DMS79 treated with DMSO at 0.1 percent for 48 hours (cell line): ENCODE measurements at places on chromosomes 6 and 20.

DNA sequence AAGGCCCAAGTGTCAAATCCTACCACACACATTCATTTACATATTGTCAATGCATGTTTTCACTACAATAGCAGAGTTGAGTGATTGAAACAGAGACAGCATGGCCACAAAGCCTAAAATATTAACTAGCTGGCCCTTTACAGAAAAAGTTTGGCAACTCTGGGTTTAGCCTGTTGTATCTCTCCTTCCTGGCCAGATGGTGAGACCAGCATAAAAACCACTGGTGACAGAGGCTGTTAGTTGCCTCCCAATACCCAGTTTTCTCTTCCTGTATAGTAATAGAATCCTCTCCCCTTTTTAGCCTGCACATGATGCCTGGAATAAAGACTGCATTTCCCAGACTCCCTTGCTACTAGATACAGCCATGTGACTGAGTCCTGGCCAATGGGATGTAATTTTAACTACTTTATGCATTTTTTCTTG is 100.0 kb upstream of the TAB2 start:
- DNase-seq, result no peak

GRCh38 chr6:2516059-2516458 is 234.7 kb downstream of the MYLK4 start:
- DNase-seq, result no peak

- no peak for DNase-seq
These were observed 107.9 kb upstream of the PLEKHG1 start for GRCh38 chr6:150491811-150492172.

- DNase-seq, result peak; percentile 4
These were observed 121.4 kb downstream of the REV3L start for GRCh38 chr6:111361648-111362047.

DNA sequence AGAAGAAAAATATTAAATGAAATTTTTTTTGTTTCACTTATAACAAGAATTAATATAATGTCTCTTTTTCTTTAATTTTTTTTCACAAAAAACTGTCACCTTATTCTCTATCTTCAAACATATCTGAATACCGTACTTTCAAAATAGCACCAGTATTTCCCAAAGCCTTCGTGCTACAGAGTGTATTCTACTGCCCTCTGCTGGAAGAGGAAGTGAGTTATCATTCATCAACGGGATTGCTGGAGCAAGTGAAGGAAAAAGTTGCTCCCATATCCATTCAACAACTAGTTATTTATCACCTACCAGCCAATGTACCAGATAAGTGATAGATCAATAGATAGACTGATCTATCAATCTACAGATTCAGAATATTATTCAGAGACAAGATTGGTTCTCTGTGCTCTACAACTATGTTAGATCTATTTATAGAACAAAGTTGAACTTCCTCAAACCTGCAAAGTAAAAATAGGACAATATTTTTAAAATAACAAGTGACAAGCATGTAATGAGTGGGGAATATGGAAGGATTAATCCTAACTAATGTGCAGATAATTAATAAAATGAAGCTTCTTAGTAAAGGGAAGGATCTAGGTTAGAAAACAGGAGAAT is 26.7 kb upstream of the TFAP2B start:
- DNase-seq, result peak; percentile 35

DNA sequence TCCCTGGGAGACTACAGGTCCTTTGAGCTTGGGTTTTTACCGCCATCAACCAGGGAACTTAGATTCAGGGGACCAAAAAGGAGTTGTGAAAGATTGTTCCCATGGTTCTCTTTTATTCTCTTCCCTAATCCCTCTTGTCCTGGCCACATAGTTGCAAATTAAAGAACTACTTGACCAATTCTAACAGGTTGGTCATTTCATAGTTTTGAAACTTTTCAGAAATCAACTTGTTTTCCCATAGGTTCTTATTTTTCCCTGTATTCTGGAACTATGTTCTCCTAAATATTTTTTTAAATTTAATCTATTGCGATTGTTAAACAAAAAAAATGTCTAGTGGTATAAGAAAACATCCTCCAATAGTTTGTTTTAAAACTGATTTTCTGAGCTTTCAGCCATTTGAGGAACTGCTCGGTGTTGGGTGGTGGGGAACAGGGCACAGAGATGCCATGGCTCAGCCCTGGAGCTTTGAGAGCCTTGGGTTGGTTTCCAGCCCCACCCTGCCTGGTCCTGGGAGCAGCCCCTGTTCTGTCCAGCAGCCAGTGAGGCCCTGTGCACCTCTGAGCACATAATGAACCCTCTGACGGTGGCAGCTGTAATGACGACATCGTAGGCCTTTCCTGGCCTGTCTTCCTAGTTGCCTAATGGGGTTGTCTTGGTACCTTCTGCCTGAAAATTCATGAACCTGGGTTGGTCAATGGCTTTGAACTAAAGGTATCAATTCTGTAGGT is 53.5 kb downstream of the TBC1D7 start:
- no peak for DNase-seq

DNA sequence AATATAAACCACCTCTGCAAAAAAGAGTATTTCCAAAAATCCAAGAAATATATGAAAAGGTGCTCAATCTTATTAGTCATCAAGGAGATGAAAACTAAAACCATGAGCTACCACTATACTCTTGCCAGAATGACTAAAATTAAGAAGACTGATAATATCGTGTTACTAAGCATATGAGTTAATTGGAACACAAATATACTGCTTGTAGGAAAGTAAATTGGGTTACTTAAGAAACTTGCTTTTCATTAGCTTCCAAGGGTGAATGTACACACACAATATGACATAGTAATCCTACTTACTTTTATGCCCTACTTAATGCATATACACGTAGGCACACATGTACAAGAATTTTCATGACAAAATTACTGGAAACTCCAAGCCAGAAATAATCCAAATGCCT is 3.4 kb downstream of the THEMIS start:
- no peak for DNase-seq

GRCh38 chr6:170010665-170011203 is 259.3 kb downstream of the ERMARD start:
- no peak for DNase-seq

DNA sequence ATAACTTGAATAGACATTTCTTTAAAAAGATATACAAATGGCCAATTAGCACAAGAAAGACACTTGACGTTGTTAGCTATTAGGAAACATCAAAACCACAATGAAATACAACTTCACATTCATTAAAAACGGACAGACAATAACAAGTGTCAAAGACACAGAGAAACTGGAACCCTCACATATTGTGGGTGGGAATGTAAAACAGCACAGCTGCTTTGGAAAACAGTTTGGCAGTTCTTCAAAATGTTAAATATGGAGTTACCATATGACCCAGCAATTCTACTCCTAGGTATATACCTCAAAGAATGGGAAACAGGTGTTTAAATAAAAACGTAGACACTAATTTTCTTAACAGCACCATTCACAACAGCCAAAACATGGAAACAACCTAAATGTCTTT is 100.5 kb upstream of the SLC22A23 start:
- no peak for DNase-seq

DNA sequence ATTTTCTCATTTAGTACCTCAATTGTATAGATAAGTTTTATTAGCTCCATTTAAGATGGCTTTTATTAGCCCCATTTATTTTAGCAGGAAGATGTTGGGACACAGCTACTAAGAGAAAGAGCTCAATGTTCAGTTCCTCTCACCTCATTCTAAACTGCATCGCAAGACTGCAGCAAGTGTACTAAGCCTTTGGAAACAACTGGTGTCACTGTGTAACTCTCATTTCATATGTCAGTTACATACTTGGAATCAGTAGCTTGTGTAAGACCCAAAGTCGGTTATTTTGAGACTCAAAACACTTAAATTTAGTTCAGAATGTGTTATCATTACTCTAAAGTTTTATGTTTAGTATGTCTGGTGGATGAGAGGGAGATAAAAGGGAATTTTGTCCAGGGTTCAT is 482.9 kb downstream of the BMP2 start:
- no peak for DNase-seq
